ENCODE measurements at places on chromosomes 1 and 21. TPM values are rescaled to one million over a fixed set of nuclear protein-coding genes. Genes with fewer than 3 reads are reported as not detected.

The TNFRSF9 gene
- 0.44 TPM for total RNA-seq

The NIBAN1 gene
- 13.2 TPM for total RNA-seq

The ANKRD13C gene
- 31.9 TPM for total RNA-seq

The TIPRL gene
- total RNA-seq = 24.9 TPM

The PGLYRP3 gene
- not detected for total RNA-seq

The OR2M3 gene
- not detected for total RNA-seq

The AMY1C gene
- total RNA-seq = not detected

The TIE1 gene
- 0.10 TPM for total RNA-seq

The F3 gene
- 0.25 TPM for total RNA-seq

All from B cell (primary cell).